ENCODE measurements at places on chromosomes 7 and 10.
A peak's percentile ranks its signal among the peaks of the same experiment; 100 is the strongest.

GRCh38 chr7:15470825-15471668, 90.8 kb downstream of the AGMO start:
- no peak for DNase-seq

DNA sequence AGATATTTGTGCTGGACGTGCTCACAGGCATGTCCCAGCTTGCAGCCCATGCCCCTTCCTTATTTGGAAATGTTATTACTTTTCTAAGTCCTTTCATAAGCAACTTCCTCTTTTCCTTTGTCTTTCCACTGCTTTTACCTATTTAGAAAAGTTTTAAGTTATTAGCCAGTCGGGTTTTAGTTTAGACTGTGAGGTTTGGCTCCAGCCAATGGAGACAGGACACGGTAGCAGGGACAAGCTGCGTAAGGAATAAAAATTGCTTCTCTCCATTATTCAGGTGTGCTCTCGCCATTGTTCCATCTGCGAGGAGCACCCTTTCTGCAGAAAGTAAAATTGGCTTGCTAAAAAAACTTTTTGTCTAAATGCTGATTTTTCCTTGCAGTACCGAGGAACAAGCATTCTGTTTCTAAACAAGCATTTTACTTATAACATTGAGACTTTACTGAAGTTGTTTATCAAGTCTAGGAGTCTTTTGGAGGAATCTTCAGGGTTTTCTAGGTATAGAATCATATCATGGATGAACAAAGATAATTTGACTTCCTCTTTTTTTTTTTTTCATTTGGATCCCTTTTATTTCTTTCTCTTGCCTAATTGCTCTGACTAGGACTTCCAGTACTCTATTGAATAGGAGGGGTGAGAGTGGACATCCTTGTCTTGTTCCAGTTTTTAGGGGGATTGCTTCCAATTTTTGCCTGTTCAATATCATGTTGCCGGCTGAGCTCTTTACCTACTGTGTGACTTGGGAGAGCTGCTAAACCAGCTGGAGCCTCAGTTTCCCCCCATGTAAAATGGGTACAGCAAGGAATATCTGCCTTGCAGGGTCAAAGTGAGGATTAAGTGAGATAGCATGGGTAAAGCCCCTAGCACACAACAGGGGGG, 63.8 kb downstream of the ALOX5 start:
- DNase-seq: no peak

DNA sequence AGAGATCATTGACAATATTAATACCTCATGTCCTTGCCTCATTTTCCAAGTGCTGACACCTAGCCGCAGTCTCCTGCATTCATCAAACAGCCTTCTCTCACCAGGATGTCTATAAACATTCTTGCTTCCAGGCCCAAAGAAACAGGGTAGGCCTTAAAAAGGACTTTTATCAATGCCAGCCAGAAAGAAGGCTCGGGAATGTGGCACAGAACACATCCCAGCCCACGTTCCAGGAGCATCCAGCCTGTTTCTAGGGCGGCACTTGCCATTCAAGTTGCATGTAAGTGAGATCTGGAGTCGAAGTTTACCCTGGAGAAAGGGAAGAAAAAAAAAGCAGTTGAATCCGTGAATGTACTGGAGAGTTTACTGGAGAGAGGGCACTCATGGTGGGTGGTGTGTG, 1083.1 kb downstream of the KCNMA1 start:
- DNase-seq: no peak

GRCh38 chr10:119207713-119208552, 562 bp downstream of the GRK5 start:
- peak; percentile 44 for DNase-seq

DNA sequence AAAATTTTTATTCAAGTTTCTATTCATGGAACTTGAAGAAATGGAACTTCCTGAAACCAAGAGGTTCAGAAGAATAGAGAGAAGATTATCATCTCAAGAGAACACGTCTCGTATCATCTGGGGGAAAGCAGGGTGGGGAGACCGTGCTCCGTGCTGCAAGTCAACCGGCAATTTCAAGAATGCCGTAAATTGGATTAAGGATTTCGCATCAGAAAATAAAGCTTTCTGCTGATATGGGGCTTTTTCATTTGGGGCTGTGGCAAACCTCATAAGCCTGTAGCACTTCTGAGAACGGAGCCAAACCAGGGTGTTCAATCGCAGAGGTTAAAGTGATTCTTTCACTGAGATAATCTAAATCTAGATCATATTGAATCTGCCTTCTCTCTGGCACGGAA, 150.1 kb upstream of the NPS start:
- DNase-seq: no peak

GRCh38 chr10:46548498-46549090, 7.9 kb downstream of the GPRIN2 start:
- DNase-seq: no peak

- DNase-seq: no peak
Observed at GRCh38 chr10:68362590-68362989, 29.9 kb upstream of the PBLD start.

GRCh38 chr10:63346015-63346441, 119.7 kb downstream of the JMJD1C start:
- DNase-seq: no peak

DNA sequence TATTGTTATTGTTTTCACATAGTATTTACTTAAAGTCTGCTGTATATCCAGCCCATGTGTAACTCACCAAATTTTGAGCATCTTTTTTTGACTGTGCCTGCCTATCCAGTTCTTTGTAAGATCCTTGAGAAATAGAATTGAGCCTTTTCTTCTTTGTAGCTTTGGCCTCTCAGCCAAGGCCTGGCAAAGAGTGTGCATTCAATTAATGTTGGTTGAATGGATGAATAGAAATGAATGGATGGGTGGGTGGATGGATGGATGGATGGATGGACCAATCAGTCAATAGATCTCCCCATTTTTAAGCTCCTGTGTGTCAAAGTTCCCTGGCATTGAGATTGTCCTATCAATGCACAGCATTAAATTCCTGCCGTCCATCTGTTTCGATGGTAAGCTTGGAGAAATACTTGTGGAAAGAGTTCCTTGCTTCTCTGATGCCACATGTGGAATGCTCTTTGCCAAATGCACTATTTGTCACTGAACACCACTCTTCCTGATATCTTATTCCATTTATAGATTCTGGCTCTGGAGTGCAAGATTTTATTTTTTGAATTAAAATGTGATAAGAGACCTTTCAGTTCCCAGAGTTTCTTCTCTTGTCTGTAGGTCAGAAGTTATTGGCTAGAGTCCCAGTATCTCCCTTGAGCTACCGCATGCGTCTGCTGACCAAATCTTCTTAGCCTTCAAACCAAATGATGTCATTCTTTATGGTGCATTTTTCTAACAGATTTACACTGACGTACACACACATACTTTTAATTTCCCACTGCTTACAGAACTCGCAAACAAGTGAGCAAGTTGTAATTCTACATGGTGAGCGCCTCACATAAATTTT, 20.7 kb upstream of the ADRB1 start:
- DNase-seq: no peak

DNA sequence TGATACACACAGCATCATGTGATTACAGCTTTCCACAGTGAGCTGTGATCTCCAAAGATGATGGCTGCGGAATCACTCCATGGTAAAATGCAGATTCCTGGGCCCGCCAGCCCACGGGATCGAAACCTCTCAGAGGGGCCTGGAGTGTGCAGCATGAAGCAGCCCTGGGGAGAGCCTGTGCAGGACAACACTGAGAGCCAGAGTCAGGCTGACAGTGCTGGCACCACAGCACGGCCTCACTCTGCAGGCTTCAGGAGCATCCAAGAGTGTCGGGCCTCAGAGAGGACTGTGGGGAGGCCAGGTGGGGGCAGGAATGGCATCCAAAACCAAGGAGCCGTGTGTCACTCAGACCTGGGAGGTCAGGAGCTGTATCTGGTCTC, 533.4 kb downstream of the TCERG1L start:
- DNase-seq: no peak

GRCh38 chr10:133452453-133452852, 1.3 kb upstream of the SCART1 start:
- no peak for DNase-seq

- no peak for DNase-seq
Observed at GRCh38 chr10:27319752-27320431, 79.3 kb upstream of the ACBD5 start.

GRCh38 chr10:80444646-80445319, 9.3 kb upstream of the TSPAN14 start:
- no peak for DNase-seq

Data from NCI-H187 (cell line).